Stimulated activated CD8-positive, alpha-beta memory T cell treated with anti-CD3 and anti-CD28 coated beads, Interleukin-15, amount 100 ng/mL, for 24 hours (primary cell): ENCODE measurements at places on chromosomes 5 and 9.

DNA sequence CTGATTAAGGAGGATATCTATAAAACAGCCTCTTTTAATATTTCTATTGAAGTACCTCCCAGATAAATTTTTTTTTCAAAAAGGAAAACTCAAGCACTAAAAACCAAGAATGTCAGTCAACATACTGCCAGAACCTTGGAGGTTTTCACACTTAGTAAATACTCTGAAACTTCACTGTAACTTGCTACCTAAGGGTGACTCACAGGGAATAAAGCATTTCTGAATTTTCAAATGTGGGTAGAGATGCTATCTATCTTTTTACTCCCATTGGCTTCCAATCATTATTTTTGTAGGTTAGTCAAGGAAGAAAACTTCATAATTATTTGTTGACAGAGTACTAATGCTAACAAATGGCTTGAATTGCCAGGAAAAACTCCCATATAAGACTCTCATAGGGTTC is 46.1 kb downstream of the SLC25A46 start:
- no peak for DNase-seq

- no peak for DNase-seq
Observed at GRCh38 chr5:80864706-80865435, 95.3 kb upstream of the RASGRF2 start.

GRCh38 chr5:123036391-123037103 is at the start of gene PPIC:
PPIC (minus strand) TSS chr5:123036725; CDS start chr5:123036625, 100 bp downstream.
- no peak for DNase-seq

- no peak for DNase-seq
Observed at GRCh38 chr9:111438541-111439235, 45.5 kb downstream of the ECPAS start.

DNA sequence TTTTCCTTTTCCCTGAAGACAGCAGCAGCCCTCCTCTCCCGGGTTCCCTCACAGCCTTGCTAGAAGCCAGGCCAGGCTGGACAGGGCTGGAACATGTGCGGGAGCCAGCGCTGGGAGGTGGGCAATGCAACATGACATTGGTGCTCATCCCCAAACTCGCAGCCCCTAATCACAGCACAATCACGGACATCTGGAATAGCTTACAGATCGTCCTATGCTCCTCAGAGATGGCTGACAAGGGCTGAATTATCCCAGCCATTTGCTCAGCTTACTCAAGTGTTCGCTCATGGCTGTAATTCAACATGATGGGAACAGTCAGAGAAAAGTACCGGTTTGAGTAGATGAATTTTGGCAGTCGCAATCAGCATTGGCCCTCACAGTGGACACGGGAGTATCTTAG is 49.8 kb downstream of the FSTL4 start:
- no peak for DNase-seq

DNA sequence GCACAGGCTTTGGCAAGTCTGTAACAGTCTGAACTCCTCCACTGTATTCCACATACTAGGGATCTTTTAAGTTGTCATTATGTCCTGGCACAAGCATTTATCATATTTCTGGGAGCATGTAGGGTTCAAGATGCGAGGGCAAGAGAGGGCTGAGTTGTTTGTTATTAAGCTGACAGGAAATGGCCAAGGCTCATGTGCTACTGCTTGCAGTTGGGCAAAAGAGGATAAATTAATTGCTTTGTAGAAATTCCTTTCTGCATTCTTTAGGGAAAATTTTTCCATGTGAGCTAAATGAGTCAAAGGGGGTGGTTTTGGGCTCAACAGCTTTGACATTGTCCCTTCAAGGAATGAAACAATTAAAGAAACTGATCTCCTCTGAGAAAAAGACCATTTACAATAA is 35.4 kb downstream of the DOCK8 start:
- no peak for DNase-seq

DNA sequence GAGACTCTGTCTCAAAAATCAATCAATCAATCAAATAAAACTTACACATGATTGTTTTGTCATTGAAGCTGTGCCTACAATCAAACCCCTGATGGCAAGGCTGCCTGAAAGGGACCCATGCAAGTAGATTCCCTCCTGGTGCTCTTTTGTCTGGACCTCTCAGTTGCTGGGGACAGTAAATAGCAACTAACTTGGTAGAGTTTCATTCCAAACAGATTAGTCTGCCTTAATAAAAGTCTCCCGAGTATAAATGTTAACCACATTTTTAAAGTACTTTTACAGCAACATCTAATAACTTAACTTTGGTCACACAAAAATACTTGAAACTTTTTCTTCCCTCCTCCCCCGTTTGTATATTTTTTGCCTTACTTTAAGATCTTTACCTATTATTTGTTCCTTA is 105.5 kb downstream of the FEM1C start:
- DNase-seq = no peak
